ENCODE measurements at places on chromosomes 5 and 9.
A peak's percentile ranks its signal among the peaks of the same experiment; 100 is the strongest.

DNA sequence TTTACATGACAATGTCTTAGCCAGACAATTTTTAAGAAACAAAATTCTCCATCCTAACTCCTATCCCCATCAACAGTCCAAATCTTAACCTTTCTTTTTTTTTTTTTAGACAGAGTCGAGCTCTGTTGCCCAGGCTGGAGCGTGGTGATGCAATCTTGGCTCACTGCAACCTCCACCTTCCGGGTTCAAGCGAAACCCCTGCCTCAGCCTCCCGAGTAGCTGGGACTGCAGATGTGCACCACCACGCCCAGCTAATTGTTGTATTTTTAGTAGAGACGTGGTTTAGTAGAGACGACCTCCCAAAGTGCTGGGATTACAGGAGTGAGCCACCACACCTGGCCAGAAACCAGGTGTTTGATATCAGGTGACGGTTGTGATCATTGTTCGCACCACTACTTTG is 10.2 kb downstream of the ABL1 start:
- no peak for DNase-seq

GRCh38 chr9:126752376-126752775 is 52.5 kb upstream of the ZBTB43 start:
- no peak for DNase-seq

GRCh38 chr5:9340085-9340484 is 205.8 kb downstream of the SEMA5A start:
- DNase-seq = no peak

DNA sequence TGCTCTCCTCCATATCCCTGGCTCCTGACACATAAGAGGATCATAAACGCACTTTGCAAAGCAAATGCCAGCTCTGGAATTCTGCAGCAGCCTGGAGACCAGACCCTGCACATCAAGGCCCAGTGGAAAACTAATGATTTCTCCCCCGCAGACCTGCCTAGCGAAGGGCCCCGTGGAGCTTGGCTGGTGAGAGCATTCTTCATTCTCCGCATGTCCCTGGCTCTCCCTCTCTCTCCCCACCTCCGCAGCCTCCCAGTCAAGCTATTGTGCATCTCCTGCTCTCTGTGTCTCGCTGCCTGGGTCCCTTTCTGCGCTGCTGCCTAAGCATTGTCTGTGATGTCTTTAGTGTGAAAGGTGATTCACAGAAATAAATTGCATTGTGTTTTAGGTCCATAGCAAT is 46.7 kb downstream of the GRIA1 start:
- no peak for DNase-seq

DNA sequence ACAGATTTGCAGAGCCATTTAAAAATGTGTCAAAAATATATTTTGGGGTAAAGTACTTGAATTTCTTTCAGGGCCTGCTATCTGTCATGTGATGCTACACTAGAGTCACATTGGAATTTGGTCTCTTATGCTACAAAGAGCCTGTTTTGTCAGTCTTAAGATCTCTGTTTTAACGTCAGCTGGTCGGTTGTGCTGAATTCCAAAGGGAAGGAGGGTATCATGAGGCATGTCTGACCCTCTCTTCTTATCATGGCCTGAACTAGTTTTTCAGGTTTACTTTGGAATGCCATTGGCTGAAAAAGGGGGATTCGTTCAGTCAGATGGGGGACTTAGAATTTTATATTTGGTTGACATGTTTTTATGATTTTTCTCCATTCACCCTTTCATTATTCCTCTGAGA is 290.6 kb downstream of the CD180 start:
- no peak for DNase-seq

GRCh38 chr9:33137781-33138264 is 29.3 kb downstream of the B4GALT1 start:
- no peak for DNase-seq

DNA sequence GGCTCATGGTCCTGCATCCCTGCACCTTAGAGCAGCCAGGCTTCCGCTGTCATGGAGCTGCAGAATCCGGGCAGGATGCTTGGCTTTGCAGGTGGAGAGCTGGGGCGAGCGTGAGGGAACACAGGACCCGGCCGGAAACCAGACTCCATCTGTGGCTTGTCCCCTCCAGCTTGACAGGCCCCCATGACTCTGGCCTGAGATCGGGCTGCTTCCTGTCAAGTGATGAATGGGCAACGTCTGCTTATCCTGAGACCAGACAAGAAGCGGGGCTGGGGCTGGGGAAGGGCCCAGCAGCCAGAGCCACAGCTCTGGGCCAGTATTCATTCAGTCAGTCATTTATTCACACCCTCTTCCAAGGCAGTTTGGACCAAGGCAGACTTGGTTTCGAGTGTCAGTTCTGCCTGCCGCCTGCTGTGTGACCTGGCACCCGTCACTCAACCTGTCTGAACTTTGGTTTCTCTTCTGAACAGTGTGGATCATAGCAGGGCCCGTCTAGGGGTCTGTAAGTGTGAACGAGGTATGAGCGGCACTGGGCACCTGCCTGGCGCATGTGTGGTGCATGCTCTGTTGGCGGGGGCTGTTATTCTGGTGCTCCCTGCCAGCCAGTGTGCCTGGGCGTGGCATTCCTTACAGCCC is 37.5 kb downstream of the NEK6 start:
- no peak for DNase-seq

- DNase-seq = peak; percentile 55
These were observed 1576.5 kb downstream of the EFNA5 start for GRCh38 chr5:106094204-106094607.

DNA sequence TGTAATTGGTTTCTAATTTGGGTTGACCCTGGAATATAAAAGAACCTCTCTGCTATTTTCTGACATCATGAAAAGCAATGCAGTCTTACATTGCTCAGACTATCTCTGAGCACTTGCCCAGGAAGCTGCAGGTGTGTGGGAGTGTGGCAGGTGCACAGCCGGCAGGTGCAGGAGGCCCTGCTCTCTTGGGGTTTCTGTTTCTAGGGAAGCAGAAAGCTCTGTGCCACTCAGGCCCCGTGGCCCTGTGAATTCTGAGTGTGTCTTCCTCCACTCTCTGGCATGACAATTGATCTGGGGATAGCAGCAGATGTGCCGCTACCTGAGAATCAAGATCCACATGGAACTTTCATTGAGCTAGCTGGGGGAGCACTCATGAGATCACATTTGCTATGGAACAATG is 45.7 kb upstream of the IRX2 start:
- DNase-seq = no peak

DNA sequence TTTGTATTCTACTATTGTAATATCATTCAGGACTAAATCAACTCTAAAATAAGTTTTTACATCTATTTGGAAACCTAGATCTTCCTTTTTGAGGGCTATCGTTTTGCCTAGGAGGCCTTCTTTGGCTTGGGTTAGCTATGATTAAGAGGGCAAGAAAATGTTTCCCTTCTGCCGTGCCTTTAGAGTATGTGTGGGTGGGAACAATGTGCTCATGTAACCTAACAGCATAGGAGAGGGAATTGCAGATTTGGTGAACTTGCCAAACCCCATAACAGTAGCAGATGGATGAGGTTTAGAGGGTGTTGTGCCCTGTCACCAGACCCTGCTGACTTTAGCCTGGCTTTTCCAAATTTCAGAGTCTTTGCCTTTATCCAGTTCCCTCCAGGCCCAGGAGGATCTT is 339.0 kb downstream of the ADGRV1 start:
- no peak for DNase-seq

GRCh38 chr5:172550096-172550765 is 90.8 kb upstream of the NEURL1B start:
- no peak for DNase-seq

DNA sequence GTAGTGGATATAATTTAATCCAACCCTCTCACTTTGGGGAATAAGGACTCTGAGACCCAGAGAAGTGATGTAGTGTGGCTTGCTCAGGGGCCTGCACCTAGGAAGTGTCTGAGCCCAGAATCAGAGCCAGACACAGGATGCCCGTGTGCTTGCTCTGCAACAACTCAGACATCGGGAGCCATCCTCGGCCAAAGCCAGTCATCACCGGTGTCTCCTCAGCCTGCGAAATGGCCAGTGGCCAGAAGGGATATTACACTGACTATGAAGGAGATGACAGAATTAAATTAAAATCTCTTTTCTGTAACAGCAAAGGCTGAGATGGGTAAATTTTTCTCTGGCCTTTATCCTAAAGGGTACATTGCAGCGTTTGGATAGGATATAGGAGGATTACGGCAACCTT is 102.9 kb downstream of the MARCHF11 start:
- no peak for DNase-seq

DNA sequence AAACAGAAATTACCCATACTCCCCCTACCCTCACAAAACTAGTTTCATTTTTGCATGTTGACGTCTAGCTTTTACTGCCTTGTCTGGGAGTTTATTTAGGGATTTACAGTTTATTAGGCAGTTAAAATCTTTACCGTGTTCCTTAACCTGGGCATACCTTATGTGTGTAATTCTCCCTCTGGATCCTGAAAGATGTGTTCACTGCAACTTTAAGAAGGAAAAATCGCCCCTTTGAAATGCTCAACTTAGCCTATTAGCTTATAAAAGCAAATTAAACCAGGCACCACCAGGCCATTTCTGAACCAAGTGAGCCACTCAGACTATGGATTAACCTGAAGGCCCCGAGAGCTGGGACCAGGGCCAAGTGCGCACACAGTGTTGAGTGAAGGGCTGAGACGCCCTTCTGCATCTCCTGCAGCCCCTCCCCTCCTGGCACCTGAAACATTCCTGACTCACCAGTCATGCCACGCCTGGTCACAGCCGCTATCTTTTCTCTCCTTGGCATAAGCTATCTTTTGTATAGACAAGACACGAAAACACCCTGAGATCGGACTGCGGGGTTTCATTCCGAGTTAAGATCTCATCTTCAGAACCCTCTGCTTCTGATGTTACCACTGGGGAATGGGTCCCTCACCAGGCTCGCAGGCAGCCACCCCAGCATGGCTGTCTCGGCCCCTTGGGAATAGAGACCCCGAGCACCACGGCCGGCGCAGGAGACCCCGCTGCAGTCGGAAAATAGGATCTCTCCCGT is 111.9 kb downstream of the ROR2 start:
- no peak for DNase-seq

GRCh38 chr5:32170303-32171151 is 3.6 kb downstream of the GOLPH3 start:
- DNase-seq = no peak

DNA sequence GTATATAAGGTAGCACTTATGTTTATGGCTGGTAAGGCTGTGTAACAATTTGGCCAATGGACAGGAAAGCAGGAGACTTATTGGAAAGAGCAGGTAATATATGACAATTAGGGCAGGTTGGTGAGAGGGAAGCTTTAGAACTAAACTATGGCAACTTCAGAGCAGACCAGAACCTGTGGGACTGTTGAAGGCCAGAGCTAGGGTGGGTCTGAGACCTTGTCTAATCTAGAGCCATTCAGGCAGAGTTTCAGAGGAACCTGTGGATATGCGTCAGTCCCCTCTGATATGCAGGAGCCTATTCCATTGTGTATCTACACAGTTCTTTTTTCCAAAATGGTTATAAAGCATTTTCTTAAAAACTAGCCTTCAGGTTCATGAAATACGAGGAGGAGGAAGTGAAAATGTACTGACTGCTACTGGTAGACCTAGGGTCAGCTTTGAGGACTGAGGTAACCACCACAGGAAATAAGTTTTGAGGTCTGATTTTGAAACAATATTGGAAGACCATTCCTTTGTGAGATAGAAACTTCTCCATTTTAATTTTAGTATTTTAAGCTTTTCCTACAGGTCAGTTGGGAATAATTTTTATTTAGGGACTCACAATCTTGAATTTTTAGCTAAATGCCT is 37.6 kb downstream of the ELL2 start:
- DNase-seq = no peak

DNA sequence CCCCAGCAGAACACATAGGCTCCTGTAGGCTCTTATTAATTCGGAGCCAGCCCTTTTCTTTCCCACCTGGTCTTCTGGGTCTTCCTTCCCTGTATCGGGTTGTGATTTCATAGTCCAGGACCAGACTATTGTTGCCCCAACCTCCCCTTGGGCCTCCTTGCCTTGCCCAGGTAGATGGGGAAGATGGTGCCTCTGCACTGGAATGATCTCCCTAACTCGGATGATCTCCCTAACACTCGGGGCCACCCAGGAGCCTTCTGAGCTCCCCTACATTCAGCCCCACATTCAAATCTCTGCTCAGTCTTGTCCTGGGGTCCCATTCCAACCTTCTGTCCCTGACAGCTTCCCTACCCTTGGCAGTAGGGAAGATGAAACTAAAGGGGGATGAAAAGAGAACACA is 2.7 kb upstream of the IRF1 start:
- no peak for DNase-seq
